K562 (cell line): ENCODE measurements at places on chromosomes 12 and 14. TPM values are rescaled to one million over a fixed set of nuclear protein-coding genes. Genes with fewer than 3 reads are reported as not detected.
A peak's percentile ranks its signal among the peaks of the same experiment; 100 is the strongest.

Gene KRT71
- total RNA-seq: not detected in 2 replicates

Gene DDX23
- total RNA-seq: 97.9 and 116 TPM in 2 replicates

GRCh38 chr14:77221241-77221871 is 39.8 kb downstream of the TMEM63C start:
- DNase-seq: no peak

DNA sequence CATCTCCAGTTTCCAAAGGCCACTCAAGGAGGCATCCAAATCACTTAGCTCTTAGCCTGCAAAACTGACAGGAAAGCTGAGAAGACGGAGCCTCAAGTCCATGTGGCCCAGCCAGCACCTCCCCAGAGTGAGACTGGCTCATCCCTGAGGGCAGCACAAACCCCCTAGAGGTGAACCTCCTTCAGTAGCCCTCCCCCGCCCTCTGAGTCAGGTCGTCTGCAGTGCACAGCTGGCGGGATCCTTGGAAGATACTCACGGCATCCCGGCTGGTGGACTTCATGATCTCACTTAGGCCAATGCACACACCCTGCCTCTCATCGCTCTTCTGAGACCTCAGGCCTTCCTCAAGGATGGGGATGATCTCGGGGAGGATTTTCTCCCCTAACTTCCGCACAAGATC is 24.1 kb upstream of the RAB35 start:
- DNase-seq: no peak

DNA sequence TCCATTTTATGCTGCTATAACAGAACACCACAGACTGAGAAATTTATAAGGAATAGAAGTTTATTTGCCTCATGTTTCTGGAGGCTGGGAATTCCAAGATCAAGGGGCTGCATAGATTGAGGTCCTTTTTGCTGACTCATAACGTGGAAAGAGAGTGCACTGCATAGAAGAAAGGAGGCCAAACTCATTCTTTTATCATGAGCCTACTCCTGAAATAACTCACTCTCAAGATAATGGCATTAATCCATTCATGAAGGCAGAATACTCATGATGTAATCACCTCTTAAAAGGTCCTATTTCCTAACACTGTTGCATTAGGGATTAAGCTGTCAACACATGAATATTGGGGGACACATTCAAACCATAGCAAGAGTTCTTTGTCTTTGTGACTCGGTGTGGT is 60.0 kb upstream of the FBXO33 start:
- no peak for DNase-seq

Gene DYRK2
- 15.1 and 15.4 TPM in 2 replicates for total RNA-seq

GRCh38 chr12:93839064-93839463 is 161.9 kb downstream of the CRADD start:
- DNase-seq: no peak

Gene RPL10L
- not detected in 2 replicates for total RNA-seq

Gene BDKRB2
- 0.02 TPM in 1 of 2 replicates, not detected in the other for total RNA-seq

GRCh38 chr12:92938638-92939037 is 9.5 kb upstream of the EEA1 start:
- no peak for DNase-seq

Gene ITGB7
- 2.0 and 3.5 TPM in 2 replicates for total RNA-seq

DNA sequence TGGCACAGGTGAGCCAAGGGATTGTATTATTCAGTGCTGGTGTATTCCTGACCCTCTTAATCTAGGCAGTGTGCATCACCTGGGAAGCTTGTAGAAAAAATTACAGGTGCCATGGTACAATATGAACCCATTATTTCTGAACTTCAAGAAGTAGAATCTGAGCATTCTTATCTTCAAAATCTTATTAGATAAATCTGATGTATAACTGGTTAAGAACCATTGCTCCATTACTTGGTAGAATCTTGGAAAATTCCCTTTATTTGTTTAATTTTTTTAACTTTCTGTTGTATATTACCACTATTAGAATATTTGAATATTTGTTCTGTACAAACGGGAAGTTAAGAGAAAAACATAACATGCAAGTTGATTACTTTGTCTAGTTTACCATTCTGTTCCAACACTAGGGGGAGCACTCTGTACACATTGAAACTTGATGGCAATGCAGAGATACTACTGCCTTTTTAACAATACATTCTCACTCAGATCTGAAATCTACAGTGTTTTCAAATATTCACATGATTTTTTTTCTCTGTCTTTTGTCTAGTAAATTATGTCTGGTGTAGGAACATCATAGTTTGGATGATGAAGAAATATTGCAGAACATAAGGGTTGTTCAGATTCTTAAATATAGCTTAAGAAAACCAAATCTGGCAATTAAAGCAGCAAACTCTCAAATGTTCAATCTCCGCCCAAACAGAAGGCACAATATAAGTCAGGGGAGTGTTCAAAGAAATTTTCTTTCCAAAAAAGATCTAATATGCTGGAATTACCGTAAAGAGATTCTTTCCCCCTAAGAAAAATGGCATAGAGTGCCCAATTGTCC is 196.6 kb downstream of the PCNX1 start:
- DNase-seq: peak; percentile 40

DNA sequence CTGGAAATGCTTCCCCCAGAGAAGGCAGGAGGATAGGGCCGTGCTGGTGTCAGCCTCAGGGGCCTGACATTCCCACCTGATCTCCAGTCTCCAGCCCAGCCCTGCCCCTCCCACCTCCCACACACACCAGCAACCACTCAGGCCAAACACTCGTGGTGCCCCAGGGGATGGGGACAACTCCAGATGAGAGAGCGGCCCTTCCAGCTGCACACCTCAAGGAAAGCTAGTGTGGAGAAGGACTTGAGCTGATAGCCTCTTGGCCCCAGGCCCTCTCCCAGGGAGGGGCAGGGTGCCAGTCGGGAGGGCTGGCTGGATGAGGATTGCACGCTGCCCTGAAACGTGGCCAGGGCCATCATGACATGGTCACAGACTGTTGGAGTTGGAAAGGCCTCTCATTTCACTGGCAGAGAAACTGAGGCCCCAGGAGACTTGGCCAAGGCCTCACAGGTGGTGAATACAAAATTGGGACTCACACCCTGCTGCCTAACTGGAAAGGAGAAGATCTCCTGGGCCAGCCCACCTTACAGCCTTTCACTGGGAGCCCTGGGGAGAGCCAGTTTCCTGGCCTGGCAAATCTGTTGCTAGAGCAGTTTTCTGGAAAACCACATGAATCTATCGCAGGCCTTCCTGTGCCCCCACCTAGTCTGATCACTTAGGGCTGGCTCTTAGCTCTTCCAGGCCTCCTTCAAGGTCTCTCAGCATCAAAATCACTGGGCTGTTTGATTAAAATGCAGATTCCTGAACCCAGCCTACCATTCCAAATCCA is 52.1 kb downstream of the IRF2BPL start:
- DNase-seq: no peak

Gene WDR20
- total RNA-seq: 13.3 and 16.6 TPM in 2 replicates

Gene MSRB3
- 0.04 and 0.38 TPM in 2 replicates for total RNA-seq

Gene PROX2
- not detected in 2 replicates for total RNA-seq

Gene CCDC197
- total RNA-seq: not detected in 2 replicates

Gene SMAGP
- 29.7 and 35.9 TPM in 2 replicates for total RNA-seq

GRCh38 chr14:99737451-99737951 is 53.4 kb downstream of the CYP46A1 start:
- no peak for DNase-seq

- DNase-seq: no peak
Observed at GRCh38 chr14:84250893-84251292, 1279.1 kb upstream of the FLRT2 start.

Gene OTUB2
- 0.31 and 0.34 TPM in 2 replicates for total RNA-seq

DNA sequence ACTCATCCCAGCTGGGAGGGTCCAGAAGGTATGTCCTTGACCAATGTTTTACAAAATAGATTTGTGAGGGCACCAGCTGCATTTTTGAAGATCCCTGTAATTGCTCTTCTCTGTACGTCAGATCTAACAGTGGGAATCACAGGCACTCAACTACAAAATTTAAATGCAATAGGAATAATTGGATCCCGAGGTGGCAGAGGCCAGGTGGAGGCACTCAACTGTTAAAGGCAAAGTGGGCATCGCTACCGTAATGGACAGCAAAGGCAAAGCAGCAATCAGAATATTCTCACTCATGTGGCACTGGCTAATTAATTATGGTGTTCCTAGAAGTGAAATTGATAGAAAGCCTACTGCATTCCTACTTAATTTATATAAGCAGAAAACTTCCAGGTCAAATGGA is 27.9 kb upstream of the PSMC1 start:
- no peak for DNase-seq

GRCh38 chr12:89959179-89959578 is 250.5 kb upstream of the ATP2B1 start:
- DNase-seq: no peak

- DNase-seq: no peak
Observed at GRCh38 chr14:89566644-89567415, 149.8 kb upstream of the FOXN3 start.

Gene TNS2
- 2.8 and 3.1 TPM in 2 replicates for total RNA-seq

- DNase-seq: peak; percentile 96
Observed at GRCh38 chr12:47705566-47706425, at the start of gene RPAP3. Gene RPAP3, minus strand, starts transcription at chr12:47706030. Its CDS starts 3,190 bp downstream, at chr12:47702840.

- no peak for DNase-seq
Observed at GRCh38 chr12:151579-151978, 62.4 kb downstream of the SLC6A12 start.
